ENCODE measurements at places on chromosomes 4 and X. TPM values are rescaled to one million over a fixed set of nuclear protein-coding genes. Genes with fewer than 3 reads are reported as not detected.

PITX2 gene
- total RNA-seq: 4.2 TPM

CT45A10 gene
- total RNA-seq: not detected

DNA sequence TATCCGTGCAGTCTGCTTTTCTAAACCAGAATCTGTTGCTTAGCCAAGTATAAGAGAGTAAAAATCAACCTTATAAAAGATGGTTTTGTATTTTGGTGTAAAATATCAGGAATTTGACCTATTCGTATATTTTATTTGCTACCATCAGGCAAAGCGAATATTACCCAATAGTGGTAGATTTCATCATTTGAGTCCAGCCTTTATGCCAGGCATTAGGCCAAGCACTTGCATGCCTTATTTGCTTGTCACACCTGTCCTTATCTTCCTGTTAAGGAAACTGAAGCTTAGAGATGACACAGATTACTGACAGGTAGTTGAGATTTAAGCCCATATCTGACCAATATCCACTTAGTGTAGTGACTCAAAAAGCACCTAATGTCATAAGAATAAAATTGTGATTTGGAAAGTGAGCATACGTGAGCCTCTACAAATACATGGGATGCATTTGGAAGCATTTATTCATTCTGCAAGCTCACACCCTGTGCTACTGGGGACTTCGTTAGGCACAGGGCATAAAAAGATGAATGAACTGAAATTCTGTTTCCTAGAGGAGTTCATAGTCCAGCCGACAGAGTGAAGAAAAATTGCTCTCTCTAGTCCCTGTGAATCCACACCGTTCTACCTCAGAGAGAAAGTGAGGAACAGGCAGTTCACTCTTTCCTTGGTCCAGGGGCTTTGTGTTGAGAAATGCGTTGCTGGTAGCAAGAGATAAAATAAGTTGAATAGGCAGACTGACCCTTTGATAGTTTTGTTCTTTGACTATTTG is 2.3 kb upstream of the RNF212 start:
- DNase-seq: no peak
- H3K27me3 ChIP-seq: peaks cover 23% of the 10 kb centered on the region
- no peak overlapping the region for H3K4me3 ChIP-seq
- H3K36me3 ChIP-seq: no peaks in the 10 kb centered on the region
- no peak overlapping the region for H3K27ac ChIP-seq

- no peaks in the 10 kb centered on the region for H3K4me1 ChIP-seq
- H3K27ac ChIP-seq: no peak overlapping the region
- H3K27me3 ChIP-seq: no peaks in the 10 kb centered on the region
- DNase-seq: no peak
- H3K4me3 ChIP-seq: no peak overlapping the region
- H3K36me3 ChIP-seq: peaks cover 4% of the 10 kb centered on the region
These were observed 86.3 kb downstream of the FBXL5 start for GRCh38 chr4:15568821-15569220.

DNA sequence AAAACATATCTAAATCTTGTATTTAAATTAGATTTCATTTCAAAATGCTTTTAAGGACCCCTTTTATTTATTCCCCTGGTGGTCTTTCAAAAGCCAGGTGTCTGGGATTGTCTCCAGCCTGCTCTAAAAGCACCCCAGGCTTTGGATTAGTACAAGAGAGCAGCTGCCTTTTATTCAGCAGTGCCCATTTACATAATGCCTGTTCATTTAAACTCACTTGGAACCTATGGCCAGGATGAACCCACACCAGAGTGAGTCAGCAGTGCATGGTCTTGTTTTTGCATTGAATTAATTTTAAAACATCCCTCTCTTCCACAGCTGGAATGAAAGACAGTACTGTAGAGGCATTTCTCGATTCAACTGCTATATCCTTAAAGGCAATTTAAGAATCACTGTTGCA is 64.1 kb upstream of the TENM3 start:
- H3K4me3 ChIP-seq: no peak overlapping the region
- no peaks in the 10 kb centered on the region for H3K36me3 ChIP-seq
- DNase-seq: peak; percentile 83
- H3K4me1 ChIP-seq: peaks cover 15% of the 10 kb centered on the region
- H3K27ac ChIP-seq: peak overlapping the region; percentile 37
- no peaks in the 10 kb centered on the region for H3K27me3 ChIP-seq

Measured in astrocyte (in vitro differentiated cells and primary cell).